Activated effector memory CD4-positive, alpha-beta T cell treated with Interleukin-2 at 50 U/mL for 16 hours (primary cell): ENCODE measurements at places on chromosomes 2 and 18.

GRCh38 chr2:233440714-233441113, 86.4 kb downstream of the DGKD start:
- DNase-seq = no peak

DNA sequence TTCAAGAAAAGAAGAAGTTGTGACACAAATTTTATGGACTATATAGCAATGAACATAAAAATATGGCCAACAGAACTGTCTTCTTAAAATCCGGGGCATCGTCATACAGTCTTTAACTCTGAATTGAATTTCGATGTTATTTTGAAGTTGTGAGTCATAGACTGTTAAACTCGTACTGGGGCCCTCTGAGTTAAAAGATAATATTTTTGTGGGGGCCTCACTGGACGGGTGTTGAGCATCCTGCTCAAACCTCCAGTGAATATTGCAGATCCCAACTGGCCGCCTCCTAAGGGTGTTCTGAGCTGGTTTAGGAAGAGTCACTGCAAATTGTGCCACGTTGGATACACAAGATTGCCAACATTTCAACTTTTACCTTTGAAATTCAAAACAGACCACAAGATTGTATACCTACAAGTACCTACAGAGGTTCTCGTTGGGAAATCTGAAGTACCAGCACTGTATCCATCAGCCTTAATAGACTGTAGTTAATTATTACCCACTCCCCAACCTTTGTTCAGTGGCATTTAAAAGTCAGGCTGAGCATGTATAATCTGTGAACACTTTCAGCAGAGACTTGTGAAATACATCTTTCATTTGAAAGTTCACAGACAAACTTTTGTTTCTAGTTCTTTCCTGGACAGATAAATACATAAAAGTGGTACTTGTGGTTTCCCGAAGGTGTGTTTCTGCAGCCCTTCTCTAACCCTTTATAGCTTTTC, 27.8 kb downstream of the KLHL23 start:
- no peak for DNase-seq

GRCh38 chr18:57869221-57869620, 66.1 kb upstream of the ATP8B1 start:
- no peak for DNase-seq

GRCh38 chr18:46892842-46893241, 24.5 kb downstream of the PIAS2 start:
- no peak for DNase-seq

DNA sequence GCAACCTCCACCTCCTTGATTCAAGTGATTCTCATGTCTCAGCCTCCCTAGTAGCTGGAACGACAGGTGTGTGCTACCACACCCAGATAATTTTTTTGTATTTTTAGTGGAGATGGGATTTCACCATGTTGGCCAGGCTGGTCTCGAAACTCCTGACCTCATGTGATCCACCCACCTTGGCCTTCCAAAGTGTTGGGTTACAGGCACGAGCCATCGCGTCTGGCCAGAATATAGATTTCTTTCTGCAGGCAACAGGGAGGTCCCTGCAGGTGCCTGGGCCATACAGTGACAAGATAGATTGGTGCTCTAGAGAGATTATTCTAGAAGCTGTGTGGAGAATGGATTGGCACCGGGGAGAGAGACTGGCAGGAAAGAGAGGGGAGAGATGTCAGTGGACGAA, 13.3 kb downstream of the PLCD4 start:
- DNase-seq = no peak

DNA sequence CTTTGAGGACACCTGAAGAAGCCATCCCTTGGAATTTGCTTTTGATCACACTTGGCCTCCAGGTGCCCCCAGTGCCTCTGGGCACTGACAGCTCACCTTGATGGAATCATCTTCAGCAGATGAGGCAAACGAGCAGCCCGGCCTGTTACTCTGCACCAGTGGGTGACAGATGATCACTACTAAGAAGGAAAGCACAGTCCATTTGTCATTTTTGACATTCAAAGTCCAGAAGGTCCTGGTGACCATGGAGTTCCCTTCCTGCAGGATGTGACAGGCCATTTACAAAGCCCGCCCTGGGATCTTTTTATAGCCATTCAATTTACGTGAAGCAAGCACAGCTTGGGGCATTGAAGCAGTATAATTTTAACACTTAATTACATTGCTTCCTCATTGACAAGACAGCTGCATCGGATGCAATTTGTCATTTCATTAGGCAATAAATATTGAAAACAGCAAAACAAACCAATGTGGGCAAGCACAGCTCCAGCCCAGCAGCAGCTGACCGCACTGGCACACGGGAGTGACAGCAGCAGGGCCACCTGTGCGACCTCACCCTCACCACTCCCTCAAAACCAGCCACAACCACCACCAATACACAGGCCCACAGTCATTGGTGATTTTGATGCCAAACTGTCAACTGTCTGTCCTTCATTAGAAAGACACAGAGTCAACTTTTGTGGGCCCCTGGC, 76.0 kb upstream of the SLC66A3 start:
- DNase-seq = no peak

GRCh38 chr18:10119528-10119927, 205.7 kb downstream of the VAPA start:
- DNase-seq = no peak

DNA sequence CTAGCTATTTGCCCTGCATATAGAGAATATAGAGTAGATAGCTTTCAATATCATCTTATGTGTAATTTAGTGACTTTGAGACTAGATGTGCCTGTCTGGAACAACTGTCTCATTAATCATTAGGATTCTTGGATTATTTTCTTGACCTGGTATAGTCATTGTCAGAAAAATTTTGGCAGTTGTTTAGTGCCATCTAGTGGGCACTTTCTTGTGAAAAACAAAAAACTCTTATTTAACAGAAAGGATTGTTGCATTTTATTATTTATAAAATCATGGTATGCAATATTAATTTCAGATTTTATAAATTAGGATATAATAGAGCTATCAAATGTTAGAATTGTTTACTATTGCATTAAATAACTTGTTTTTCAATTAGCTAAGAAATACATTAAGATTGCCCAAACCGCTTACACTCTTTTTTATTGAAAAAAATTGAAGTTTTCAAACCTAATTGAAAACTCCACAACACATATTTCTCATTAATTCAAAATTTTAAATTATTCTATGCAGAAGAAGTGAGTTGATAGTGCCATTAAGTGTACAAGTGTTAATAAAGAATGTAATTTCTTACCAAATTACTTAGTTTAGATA, 80.3 kb downstream of the DYNAP start:
- DNase-seq = no peak

- no peak for DNase-seq
Measured at GRCh38 chr2:161975062-161975812, 98.8 kb downstream of the DPP4 start.

- DNase-seq = no peak
Measured at GRCh38 chr18:4510711-4511110, 55.6 kb upstream of the DLGAP1 start.

DNA sequence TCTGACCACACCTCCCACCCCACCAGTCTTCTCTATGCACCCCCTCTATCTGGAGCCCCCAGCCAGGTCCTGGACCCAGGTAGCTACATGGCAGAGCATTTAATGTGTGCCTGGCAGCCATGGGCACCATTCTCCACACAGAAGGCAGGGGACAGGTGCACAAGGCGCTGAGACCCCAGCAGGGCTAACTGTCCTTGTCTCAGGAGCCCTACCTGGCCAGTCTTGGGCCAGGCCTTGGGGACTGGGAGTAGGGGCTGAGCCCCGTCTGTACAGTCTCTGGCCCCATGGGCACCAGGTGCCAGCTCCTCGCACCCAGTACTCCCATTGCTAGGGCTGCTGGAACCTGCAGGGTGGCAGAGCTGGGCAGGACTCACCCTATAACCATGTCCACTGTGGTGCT, 2.9 kb downstream of the GNLY start:
- no peak for DNase-seq

DNA sequence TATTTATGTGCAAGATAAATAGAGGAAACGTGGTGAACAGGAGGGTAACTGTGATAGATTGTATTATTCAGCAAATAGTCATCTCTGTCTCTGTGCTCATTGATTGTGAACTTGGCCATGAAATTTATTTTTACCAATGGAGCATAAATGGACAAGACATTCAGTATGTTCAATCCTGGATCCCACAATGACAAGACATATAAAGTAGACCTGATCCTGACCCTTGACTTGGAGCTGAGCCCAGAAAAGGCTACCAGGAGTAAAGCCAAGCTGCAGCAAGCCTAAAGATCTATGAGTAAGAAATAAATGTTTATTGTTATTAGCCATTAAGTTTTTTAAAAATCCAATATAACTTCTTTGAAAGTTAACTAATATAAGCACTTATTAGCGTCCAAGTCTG, 531.2 kb downstream of the PIK3C3 start:
- no peak for DNase-seq

- DNase-seq = no peak
Measured at GRCh38 chr2:204683384-204683783, 138.1 kb downstream of the PARD3B start.

GRCh38 chr2:115161771-115162493, 719.5 kb downstream of the DPP10 start:
- DNase-seq = no peak

DNA sequence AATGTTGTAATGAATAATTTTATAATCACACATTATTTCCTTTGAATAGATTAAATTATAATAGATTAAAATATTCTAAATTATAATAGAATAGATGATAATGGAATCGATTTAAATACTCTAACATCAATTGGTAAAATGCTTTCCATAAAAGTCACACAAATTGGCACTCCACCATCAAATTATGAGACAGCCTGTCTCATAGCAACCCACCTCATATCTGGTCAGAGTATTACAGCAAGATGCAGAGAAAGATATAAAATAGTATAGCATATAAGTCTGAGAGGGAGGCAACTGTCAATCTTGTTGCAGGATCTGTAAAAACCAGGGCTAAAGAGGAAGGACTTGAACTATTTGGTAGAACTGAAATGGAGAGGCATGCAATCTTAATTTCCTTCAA, 98.4 kb upstream of the NCKAP5 start:
- DNase-seq = no peak
